ENCODE measurements at places on chromosomes 2 and 18.

- no peak for DNase-seq
Observed at GRCh38 chr2:196758474-196759377, 40.8 kb downstream of the GTF3C3 start.

- no peak for DNase-seq
Observed at GRCh38 chr2:196263181-196263747, 91.9 kb upstream of the STK17B start.

GRCh38 chr2:178268435-178268834, 74.1 kb downstream of the OSBPL6 start:
- DNase-seq: no peak

GRCh38 chr18:76567835-76568445, 72.9 kb upstream of the ZNF516 start:
- DNase-seq: no peak

DNA sequence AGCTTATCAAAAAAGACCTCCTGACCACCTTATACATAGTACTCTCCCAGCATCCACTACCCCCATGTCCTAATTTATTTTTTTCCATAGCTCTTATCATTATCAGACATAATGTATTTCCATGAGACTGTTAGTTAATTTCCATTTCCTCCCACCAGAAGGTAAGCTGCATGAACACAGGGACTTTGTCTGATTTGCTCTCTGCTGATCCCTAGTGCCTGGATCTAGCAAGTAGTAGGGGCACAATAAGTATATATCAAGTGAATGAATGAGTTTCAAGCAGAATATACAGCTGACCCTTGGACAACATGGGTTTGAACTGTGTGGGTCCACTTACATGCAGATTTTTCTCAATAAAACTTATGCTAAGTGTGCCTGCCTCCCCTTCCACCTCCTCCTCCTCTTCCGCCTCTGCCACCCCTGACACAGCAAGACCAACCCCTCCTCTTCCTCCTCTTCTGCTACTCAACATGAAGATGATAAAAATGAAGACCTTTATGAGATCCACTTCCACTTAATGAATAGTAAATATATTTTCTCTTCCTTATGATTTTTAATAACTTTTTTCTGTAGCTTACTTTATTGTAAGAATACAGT, 53.8 kb downstream of the CTAGE1 start:
- DNase-seq: no peak

DNA sequence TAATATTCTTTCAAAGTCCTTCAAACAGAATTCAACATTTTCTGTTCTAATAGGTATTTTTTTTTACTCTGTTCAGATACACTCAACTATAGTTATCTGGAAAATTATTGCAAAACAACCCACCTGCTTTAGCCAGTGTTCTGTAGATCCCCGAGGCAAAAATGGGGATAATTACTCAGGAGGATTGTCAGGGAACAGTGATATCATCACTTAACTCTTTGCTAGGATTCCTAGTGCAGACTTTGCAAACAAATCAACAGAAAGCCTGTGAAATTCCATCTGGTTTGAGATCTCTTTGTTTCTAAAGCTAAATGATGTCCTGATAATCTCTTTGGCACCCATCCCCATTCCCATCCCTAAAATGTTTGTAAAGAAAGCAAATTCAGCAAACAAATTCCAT, 413.6 kb upstream of the MEIS1 start:
- no peak for DNase-seq

- DNase-seq: no peak
Observed at GRCh38 chr2:187470698-187471097, 22.6 kb upstream of the CALCRL start.

DNA sequence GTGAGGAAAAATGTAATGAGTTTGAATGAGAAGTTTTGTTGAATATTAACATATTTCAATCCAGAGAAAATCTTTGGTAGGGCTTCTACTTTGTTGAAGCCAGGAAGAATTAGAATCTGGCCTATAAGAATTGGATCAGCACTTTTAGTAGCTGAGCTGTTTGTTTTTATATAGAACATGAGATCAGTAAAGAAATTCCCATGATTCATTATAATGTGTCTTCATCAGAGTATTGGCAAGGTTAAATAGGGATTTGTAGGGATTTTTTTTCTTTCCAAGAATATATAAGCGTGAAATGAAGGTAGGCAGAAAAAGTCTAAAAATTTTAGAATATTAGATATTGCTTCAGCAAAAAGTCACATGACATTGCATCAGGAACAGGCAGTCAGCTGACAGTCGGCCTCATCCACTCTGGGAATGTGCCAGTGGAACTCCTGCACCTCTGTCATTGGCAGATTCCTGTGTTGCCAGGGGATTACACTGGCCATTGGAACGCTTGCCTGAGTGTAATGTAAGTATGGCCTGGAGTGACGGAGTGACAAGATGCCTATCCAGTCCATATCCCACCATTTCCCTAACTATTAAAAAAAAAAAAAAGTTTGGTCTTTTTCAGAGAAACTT, 60.6 kb downstream of the SERTAD2 start:
- DNase-seq: no peak

DNA sequence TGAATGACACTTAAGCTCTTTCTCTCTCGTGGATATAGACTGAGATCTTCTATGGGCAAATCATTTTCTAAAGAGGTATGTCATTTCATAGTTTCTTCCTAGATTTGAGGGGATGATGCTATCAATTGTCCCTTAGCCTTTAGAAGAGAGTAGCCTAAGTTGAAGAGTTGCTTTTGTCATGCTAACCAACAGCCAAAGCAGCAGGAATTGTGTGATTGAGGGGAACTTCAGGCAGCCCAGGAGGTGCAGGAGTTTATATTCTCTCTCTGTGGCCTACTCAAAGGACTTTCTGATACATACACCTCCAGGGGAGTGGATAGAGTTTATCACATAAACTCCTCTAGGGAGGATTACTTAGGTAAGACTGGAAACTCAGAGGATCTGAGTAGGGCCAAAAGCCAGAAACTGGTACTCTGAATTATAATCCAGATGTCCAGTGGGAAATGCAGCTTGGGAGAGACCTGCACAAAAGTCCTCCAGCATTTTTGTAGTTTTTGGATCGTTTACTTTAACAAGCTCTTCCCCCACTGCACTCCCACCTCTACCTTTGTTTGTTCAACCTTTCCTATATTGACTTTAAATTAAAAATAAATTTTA, 150.7 kb upstream of the CCDC68 start:
- no peak for DNase-seq

- DNase-seq: no peak
Observed at GRCh38 chr2:158101384-158101926, at the start of gene UPP2. Gene UPP2 (plus strand): TSS chr2:158101876. CDS start chr2:158102064, 188 bp downstream.

- no peak for DNase-seq
Observed at GRCh38 chr2:85736456-85737355, 17.1 kb upstream of the ATOH8 start.

DNA sequence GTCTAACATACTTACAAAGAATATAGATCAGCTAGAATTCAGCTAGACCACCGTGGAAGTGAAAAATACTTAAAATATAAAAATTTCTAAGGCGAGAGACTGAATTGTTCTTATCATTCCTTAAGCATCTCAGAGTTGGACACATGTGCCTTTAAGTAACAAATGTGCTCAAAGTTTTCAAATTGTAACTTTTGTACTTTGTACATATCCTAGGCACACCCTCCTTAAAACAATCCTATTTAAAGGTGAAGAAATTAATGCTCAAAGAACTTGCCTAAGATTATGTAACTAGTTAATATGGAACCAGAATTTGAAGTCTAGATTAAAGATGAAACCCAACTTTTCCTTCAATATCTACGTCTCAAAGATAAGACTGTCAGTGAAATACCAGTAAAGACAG, 74.1 kb downstream of the EML4 start:
- no peak for DNase-seq

DNA sequence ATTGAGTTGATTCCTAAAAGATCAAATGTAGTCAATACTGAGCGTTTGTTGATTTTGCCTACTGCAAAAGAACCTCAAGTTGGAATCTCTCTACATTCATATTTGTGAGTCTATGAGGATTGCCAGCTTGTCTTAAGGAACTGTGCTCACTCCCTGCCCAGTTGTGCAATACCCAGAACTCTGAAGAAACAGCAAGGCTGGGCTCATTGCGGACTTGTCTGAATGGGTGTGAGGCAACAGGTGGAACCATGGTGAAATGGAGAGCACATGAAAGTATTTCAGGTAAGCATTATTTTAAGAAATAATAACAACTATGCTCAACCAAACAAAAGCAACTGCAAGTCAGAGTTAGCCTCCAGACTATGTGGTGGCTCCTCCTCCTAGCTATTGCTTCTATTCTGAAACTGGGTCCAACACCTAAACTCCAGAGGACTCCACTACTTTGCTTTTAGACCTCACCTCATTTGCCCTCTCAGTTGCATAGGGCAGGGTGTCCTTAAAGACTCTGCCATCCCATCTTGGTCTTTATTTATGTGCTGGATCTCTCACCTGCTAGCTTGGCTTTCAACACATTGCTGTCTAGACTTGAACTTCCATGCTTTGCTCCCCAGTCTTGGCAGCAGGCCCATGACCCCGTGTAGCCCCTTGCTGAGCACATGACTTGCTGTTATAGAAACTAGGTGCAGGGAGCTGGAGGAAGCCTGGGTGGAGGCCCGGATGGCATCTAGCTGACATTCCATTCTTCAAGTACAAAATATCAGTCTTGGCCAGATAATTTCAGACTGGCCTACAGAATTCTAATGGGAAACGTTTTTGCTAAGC, 94.8 kb upstream of the ARL5A start:
- no peak for DNase-seq
